ENCODE measurements at places on chromosomes 5 and 9. TPM values are rescaled to one million over a fixed set of nuclear protein-coding genes. Genes with fewer than 3 reads are reported as not detected.

PTPN3 gene
- total RNA-seq: 10.4 TPM

- DNase-seq: no peak
- no peak overlapping the region for H3K27ac ChIP-seq
- H3K4me1 ChIP-seq: no peaks in the 10 kb centered on the region
- H3K4me3 ChIP-seq: no peak overlapping the region
Measured at GRCh38 chr5:68178579-68178978, 37.0 kb upstream of the PIK3R1 start.

GRCh38 chr5:174560861-174561260 is 163.5 kb upstream of the MSX2 start:
- no peaks in the 10 kb centered on the region for H3K36me3 ChIP-seq
- H3K27ac ChIP-seq: no peak overlapping the region
- H3K4me1 ChIP-seq: no peaks in the 10 kb centered on the region
- no peak for DNase-seq
- H3K4me3 ChIP-seq: no peak overlapping the region

DNA sequence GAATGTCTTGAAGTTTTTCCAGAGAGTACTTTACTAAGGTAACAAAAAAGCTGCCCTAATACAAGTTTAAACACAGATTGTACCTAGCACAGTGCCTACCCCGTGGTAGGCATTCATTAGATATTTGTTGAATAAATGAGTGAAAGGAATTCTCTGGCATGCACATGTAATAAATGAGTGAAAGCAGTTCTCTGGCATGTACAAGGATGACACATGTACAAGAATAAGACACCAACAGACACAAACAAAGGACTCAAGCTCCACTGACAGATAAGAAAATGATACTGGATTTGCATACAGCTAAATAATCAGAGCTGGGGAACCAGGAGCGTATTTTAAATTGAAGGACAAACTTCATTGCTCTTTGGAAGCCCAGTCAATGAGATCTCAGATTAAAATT is 535.8 kb downstream of the EFNA5 start:
- no peak for DNase-seq
- no peaks in the 10 kb centered on the region for H3K4me1 ChIP-seq
- H3K36me3 ChIP-seq: no peaks in the 10 kb centered on the region
- no peak overlapping the region for H3K4me3 ChIP-seq
- no peak overlapping the region for H3K27ac ChIP-seq

DNA sequence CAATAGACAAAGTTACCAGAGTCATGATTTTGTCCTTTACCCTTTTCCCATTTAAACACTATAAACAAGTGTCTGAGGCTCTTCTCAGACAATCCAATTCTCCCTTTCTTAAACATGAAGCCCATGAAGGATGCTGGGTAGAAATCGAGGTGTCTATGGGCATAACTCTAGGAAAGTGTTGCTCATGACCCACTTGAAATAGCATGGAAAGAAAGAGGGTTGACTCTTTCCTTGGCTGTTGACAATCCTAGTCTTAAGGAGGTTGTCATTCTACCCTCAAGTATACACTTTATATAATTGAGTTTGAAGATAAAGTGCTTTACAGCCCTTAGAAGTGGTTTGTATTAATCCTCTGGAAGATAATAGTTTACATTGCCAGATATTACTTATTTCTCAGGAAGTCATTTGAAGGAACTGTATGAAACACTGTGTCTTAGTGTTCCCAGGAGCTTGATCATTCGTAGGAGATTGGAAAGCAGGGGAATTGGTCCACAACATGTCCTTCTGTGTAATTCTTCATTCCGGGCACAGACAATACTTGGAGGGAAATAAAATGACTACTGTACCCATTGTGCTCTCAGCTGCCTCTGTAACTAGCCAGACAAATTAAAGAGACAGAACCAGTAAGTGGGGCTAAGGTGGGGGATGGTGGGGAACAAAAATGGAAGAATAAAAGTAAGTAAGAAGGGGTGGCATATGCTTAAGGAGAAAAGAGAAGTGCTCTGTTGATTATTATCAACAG is 1078.3 kb upstream of the DMAC1 start:
- no peak for DNase-seq
- no peaks in the 10 kb centered on the region for H3K36me3 ChIP-seq
- no peak overlapping the region for H3K27ac ChIP-seq
- no peaks in the 10 kb centered on the region for H3K4me1 ChIP-seq
- no peaks in the 10 kb centered on the region for H3K27me3 ChIP-seq

GRCh38 chr5:95379133-95379532 is 12.0 kb upstream of the FAM81B start:
- no peaks in the 10 kb centered on the region for H3K4me1 ChIP-seq
- H3K4me3 ChIP-seq: no peak overlapping the region
- no peak overlapping the region for H3K27ac ChIP-seq
- DNase-seq: no peak

DNA sequence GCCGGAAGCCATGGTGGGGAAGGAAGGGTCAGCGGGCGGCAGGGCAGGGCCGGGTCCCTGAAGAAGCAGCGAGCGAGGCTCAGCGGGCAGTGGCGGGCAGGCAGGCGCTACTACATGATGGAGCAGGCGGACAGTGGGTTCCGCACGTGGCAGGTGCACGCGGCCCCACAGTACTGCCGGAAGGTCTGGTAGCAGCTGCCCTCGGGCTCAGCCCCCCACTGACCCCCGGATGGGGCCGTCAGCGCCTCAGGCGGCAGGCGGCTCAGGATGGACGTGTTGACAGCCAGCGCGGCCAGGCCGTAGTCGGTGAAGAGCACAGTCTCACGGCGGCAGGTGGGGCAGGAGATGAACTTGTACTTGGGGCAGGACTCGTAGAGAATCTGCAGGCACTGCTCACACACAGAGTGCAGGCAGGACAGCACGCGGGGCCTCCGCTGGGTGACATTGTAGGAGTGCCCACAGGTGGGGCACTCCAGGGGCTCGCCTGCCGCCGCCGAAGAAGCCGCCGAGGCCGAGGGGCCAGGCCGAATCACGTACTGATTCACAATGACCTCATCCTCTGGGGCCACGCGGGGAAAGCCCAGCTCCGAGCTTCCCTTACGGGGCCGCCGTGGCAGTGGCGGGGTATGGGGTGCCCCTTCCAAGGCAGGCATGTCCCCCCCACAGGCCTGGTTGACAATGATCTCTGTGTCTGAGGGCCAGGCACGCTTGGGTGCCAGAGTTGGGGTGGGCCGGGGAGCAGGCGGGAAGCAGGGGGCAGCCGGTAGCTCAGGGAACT is 1.5 kb downstream of the RNF208 start:
- no peak overlapping the region for H3K4me3 ChIP-seq
- DNase-seq: no peak
- H3K27ac ChIP-seq: peak overlapping the region; percentile 51
- H3K36me3 ChIP-seq: peaks cover 2% of the 10 kb centered on the region
- no peaks in the 10 kb centered on the region for H3K27me3 ChIP-seq
- peaks cover 29% of the 10 kb centered on the region for H3K4me1 ChIP-seq

DNA sequence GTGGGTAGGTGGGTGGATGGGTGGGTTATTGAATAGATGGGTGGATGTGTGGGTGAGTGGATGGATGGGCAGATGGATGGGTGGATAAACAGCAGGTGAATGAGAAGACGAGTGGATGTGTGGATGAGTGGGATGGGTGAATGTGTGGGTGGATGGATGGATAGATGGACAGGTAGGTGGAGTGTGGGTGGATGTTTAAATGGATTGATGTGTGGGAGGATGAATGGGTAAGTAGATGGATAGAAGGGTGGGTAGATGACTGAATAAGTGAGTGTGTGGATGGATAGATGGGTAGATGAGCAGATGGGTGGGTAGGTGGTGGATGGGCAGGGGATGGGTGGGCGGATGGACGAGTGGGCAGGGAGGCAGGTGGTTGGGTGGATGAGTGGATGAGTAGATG is 397.6 kb upstream of the IRX4 start:
- no peak for DNase-seq
- no peaks in the 10 kb centered on the region for H3K36me3 ChIP-seq
- H3K27me3 ChIP-seq: no peaks in the 10 kb centered on the region
- no peak overlapping the region for H3K27ac ChIP-seq
- no peak overlapping the region for H3K4me3 ChIP-seq
- H3K4me1 ChIP-seq: no peaks in the 10 kb centered on the region

DDX4 gene
- total RNA-seq: not detected

DNA sequence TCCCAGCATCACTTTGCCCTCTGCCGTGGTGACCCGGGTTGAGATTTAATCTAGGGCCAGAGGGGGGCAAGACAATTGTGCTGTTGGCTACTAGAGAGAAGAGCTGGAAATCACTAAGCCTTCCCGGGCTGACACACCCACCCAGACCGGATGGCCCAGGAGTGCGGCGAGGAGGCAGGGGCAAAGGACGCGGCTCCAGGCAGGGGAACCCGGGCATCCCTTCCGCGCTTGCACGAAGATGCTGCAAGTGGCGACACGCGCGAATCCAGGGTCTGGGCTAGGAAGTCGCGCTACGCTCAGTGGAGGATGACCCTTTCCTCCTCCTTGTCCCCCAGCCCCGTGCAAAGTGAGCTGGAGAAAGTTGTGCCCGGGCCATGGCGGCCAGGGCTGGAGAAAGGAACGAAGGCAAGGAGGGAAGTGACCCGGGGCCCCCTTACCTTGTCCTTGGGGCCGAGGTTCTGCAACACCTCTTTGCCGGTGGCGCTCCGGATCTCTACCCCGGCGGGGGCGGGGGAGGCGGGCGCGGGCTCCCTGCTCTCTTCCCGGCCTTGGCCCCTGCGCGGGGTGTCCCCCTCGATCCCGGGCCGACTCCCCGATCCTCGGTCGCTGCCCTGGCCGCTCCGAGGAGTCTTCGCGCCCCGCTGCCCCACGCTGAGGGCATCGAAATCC is 693 bp downstream of the DPYSL3 start:
- peaks cover 16% of the 10 kb centered on the region for H3K27me3 ChIP-seq
- H3K4me1 ChIP-seq: no peaks in the 10 kb centered on the region
- no peaks in the 10 kb centered on the region for H3K36me3 ChIP-seq
- DNase-seq: no peak

- no peaks in the 10 kb centered on the region for H3K27me3 ChIP-seq
- H3K4me3 ChIP-seq: no peak overlapping the region
- H3K4me1 ChIP-seq: no peaks in the 10 kb centered on the region
- no peak overlapping the region for H3K27ac ChIP-seq
Measured at GRCh38 chr5:51684794-51685355, 301.6 kb downstream of the ISL1 start.

- H3K27ac ChIP-seq: no peak overlapping the region
- no peaks in the 10 kb centered on the region for H3K27me3 ChIP-seq
- no peak overlapping the region for H3K4me3 ChIP-seq
- H3K36me3 ChIP-seq: no peaks in the 10 kb centered on the region
- H3K4me1 ChIP-seq: 0 out of 2 replicates have a peak, but pooled peaks cover 7% of the 10 kb centered on the region
- no peak for DNase-seq
Measured at GRCh38 chr5:52950686-52951085, 38.5 kb upstream of the ITGA2 start.

IL6ST gene
- 181 TPM for total RNA-seq

DNA sequence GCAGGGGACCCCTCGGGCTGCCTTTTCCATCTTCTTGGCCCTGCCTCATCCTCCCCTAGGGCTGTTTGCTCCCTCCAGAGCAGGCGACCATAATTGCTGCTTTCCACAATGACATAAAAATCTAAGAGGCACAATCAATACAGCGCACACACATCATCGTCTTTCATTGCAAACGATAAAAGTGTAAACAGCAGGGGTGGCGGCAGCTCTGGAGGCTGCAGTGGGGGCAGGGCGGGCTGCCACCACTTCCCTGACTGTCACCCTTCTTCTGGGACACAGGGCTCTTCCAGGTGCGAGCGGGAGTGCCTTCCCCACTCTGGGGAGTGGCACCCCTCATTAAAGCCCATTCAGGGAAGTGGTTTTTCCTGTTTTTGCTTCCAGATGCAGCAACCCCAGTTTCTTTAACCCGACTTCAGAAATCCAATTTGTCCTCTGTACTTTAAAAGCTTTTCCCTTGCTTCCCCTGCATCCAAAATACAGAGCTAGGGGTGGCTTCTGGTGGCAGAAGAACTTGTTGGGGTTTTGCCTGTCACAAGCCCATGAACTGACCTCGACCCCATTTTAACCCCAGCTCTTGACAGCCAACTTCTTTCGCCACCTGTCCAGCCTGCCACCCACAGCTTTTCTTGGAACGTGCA is 45.7 kb downstream of the TSPAN17 start:
- no peaks in the 10 kb centered on the region for H3K36me3 ChIP-seq
- H3K4me3 ChIP-seq: no peak overlapping the region
- DNase-seq: no peak
- no peaks in the 10 kb centered on the region for H3K4me1 ChIP-seq
- H3K27me3 ChIP-seq: no peaks in the 10 kb centered on the region

GRCh38 chr9:116639251-116639741 is 47.8 kb upstream of the TRIM32 start:
- H3K4me3 ChIP-seq: no peak overlapping the region
- no peak overlapping the region for H3K27ac ChIP-seq
- no peak for DNase-seq
- no peaks in the 10 kb centered on the region for H3K4me1 ChIP-seq

CRHBP gene
- total RNA-seq: 0.10 TPM

CD74 gene
- total RNA-seq: 12.7 TPM

GRCh38 chr9:114100536-114100935 is 1.4 kb upstream of the KIF12 start:
- no peak overlapping the region for H3K27ac ChIP-seq
- H3K36me3 ChIP-seq: no peaks in the 10 kb centered on the region
- peaks cover 5% of the 10 kb centered on the region for H3K27me3 ChIP-seq
- H3K4me3 ChIP-seq: no peak overlapping the region
- H3K4me1 ChIP-seq: no peaks in the 10 kb centered on the region

LOX gene
- total RNA-seq: 0.62 TPM

CDC25C gene
- total RNA-seq: 14.1 TPM

- H3K27ac ChIP-seq: no peak overlapping the region
- no peak for DNase-seq
- H3K27me3 ChIP-seq: peaks cover 4% of the 10 kb centered on the region
- no peaks in the 10 kb centered on the region for H3K36me3 ChIP-seq
- no peak overlapping the region for H3K4me3 ChIP-seq
Measured at GRCh38 chr5:136328097-136328496, 37.2 kb downstream of the TRPC7 start.

PCDHGA3 gene
- not detected for total RNA-seq

- DNase-seq: no peak
- no peak overlapping the region for H3K27ac ChIP-seq
- H3K27me3 ChIP-seq: no peaks in the 10 kb centered on the region
- H3K4me1 ChIP-seq: no peaks in the 10 kb centered on the region
- H3K36me3 ChIP-seq: no peaks in the 10 kb centered on the region
Measured at GRCh38 chr5:173752653-173753052, 135.5 kb upstream of the CPEB4 start.

CAAP1 gene
- total RNA-seq: 7.2 TPM
